ENCODE measurements at places on chromosomes 2 and 18.

GRCh38 chr18:67794521-67794920 lies 278.0 kb upstream of the DSEL start:
- DNase-seq, result no peak

- DNase-seq, result no peak
Observed at GRCh38 chr2:222922019-222922800, 61.4 kb downstream of the ACSL3 start.

DNA sequence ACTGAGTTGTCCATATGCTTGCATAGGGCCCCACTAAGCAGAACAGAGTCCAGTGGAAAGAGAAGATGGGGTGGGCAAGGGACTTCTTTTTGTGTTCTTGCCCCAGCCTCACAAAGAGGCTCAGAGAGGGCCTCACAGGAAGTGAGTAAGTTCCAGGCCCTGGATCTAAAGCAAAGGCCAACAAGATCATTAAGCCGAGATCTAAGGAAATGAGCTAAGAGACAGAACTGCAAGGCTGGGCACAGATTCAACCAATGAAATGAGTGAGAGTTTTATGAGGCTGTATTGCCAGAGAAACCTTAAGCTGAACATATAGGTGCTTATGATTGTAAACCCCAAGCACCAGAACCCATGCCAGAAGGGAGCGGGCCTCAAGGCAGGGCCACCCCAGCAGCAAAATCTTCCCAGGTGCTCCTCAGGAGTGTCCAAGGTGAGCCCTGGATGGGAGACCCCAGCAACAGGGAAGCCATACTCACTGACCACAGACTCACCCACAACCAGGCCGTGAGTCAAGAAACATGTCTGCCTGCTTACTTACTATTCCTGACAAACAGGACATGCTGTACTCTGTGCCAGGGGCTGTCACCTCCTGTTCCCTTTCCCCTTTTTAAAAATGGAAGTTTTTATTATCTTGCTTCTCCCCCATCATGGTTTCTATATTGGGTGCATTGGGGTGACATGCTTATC lies 40.2 kb downstream of the SLC14A1 start:
- DNase-seq, result no peak

GRCh38 chr2:180978903-180979748 lies 1.3 kb upstream of the UBE2E3 start:
- no peak for DNase-seq

DNA sequence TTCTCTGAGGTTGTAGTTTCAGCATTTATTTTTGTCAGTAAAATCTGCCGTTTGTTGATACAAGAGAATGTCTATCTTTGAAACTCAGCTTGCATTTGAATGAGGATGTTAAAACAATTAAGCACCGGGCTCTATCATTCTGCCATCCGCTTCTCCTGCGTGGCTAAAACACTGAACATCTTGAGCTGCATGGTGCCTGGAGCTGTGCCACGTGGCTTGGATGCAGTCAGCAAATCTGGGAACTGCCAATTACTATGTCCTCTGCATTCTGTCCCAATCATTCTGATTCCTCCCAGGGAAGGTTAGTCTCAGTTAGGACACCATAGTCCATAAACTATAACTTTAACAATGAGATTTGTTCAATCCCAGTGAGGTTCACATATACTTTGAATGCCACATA lies 598.4 kb downstream of the FBXO15 start:
- no peak for DNase-seq

DNA sequence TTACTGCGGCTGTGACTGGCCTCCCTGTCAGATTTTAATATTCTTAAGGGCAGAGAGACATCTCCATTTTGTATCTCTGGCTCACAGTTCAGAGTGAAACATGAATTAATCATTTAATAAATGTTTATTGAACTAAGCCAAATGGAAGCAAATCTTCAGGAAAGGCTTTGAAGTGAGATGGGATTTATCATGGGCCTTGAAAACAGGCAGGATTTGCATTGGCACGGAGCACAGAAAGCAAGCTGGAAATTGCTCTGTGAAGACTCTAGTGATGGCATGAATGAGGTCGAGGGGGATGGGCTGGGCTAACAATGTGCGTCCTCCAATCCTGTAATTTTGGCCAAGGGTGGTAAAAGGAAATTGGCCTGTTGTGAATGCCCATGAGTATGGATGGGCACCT lies 369.8 kb upstream of the SOX11 start:
- no peak for DNase-seq

DNA sequence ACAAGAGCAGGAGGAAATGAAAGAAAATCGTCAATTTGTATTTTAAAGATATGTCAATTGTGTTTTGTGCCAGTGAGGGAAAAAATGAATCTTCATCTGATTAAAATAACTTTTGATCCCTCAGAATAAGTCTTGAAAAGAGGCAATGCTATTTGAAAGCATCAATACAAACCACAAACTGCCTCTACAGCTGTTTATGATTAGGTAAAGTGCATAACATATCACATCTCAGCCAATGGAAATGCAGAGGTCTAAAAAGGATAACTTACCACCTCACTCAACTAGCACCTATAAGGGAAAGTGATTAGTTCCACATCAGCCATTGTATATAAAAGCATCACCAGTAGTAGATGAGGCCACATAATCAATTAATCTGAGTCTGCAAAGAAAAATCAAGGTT lies 492.2 kb upstream of the CDH2 start:
- no peak for DNase-seq

All from omental fat pad (tissue), 4 donors.